ENCODE measurements at places on chromosomes 1 and 21. TPM values are rescaled to one million over a fixed set of nuclear protein-coding genes. Genes with fewer than 3 reads are reported as not detected.

TMEM125 gene
- 63.3 TPM for total RNA-seq

YRDC gene
- 15.1 TPM for total RNA-seq

SLC5A3 gene
- total RNA-seq: 14.6 TPM

UBL4B gene
- not detected for total RNA-seq

FMOD gene
- 29.6 TPM for total RNA-seq

MAB21L3 gene
- total RNA-seq: 5.7 TPM

CDK18 gene
- 32.6 TPM for total RNA-seq

LCE2B gene
- not detected for total RNA-seq

- DNase-seq: no peak
Measured at GRCh38 chr1:215731699-215732098, 164.6 kb downstream of the KCTD3 start.

DNA sequence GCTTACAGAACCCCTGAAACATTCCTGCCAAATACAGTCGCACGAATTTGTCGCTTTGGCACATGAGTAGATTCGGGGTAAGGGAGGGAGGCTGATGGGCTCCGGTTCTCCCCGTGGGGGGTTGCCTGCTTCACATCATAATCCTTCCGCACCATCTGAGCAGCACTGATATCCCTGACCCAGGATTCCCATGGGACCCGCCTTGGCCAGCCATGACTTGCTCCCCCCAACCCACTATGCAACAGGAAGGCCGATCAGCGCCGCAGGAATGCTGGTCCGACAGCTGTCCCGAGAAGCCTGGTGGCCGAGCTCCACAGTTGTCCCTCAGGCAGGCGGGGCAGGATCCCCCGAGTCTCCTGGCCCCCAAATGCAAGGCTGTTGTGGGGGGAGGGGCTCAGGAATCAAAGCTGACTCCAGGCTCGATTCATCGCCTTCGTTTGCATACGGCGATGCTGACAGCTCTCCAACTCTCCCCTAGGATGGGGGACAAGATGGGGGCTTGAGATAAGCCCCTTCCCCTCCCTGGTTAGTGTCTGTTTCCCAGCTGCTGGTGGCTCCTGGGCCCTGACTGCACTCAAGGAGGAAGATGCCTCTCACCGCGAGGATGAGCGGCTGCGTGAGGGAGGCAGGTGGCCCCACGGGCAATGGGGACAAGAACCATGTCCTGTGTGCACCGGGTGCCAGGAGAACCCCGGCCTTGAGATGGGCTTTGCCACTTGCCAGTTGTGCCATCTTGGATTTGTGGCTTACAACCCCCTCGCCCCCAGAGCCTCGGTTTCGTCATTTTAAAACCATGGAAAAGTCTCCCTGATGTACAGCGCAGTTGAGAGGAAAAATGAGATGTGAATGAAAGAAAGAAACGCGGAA lies 9.3 kb downstream of the DRAXIN start:
- DNase-seq: no peak

- no peak for DNase-seq
Measured at GRCh38 chr1:62084310-62084890, 110.2 kb upstream of the L1TD1 start.

DNA sequence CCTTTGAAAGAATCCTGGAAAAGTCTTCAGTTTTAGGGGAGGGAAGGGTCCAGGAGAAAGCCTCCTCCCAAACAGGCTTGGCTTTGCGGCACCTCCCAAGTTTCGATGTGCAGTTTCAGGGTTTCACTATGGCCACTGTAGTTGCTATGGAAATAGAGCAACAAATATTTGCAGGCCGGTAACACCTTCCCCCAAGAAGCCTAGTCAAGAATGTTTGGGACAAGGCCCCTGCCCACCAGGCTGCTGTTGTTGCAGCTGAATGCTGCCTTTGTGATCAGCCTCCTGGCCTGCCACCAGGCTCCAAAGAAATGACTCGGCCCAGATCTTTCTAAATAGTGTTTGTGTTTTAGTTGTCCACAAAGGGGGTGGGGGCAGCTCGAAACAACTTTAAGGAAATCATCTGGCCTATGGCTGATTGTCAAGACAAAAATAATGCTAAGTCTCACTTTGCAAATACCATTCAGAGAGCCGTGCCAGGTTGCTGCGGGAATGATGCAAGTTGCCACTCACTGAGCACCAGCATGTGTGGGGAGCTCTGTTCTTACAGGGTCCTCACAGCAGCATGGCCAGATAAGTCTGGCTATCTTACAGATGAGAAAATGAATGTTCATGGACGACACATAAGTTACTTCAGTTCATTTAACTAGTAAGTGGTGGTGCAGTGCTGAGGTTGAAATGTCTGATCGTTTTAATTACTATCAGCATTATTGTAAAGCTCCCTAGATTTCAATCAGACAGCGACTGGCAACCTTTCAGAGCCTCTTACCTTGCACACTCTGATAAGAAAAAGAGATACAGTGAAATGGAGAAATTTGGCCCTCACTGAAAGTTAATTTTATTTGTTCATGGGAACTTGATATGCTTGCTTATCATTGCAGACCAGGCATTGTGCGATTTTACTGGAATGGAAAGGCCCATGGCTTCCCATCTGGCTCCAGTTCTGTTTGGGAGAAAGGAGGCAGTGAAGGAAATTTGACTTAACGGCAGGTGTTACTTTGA lies 91.2 kb upstream of the JUN start:
- no peak for DNase-seq

DNA sequence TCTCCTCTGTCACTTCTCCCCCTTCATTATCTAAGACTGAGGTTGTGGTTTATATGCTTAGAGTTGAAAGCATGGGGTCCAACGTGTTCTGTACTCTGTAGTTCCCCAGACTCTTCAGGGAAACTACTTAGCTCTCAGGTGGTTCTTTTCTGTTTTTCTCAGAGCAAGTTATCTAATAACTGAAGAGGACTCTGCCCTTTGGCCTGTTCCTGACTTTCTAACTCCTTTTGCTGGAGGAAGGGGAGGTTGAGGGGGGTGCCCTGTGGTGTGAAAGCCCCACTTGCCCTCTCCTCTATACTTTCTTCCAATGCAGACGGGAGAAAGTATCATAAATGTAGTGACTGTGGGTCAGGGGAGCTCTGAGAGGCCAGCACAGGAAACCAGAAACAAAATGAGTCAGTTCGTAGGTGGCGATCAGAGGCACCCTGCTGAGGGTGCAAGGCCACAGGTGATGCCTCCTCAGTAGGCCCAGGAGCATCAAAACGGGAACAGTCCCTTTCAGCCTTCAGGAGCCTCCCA lies 5.0 kb downstream of the SLC25A44 start:
- no peak for DNase-seq

DNA sequence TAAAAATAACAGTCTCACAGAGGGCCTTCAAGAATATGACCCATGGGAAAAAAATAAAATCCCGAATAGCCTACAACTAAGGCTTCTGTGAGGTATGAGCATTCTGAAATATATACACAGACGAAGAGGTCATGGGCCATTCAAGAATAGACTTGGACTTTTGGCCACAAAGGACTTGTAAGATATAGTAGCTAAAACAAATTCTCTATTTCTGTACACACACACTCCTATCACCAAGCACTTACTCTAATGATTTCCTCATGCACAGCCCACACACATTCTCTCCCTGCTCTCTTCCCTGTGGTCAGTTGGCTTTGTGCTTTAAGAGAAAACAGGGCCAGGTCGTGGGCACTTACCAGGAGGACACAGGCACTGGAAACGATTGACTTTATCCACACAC lies 69.7 kb upstream of the ADAM30 start:
- DNase-seq: no peak

GRCh38 chr1:86718786-86719185 lies 14.4 kb downstream of the SH3GLB1 start:
- DNase-seq: no peak

DNA sequence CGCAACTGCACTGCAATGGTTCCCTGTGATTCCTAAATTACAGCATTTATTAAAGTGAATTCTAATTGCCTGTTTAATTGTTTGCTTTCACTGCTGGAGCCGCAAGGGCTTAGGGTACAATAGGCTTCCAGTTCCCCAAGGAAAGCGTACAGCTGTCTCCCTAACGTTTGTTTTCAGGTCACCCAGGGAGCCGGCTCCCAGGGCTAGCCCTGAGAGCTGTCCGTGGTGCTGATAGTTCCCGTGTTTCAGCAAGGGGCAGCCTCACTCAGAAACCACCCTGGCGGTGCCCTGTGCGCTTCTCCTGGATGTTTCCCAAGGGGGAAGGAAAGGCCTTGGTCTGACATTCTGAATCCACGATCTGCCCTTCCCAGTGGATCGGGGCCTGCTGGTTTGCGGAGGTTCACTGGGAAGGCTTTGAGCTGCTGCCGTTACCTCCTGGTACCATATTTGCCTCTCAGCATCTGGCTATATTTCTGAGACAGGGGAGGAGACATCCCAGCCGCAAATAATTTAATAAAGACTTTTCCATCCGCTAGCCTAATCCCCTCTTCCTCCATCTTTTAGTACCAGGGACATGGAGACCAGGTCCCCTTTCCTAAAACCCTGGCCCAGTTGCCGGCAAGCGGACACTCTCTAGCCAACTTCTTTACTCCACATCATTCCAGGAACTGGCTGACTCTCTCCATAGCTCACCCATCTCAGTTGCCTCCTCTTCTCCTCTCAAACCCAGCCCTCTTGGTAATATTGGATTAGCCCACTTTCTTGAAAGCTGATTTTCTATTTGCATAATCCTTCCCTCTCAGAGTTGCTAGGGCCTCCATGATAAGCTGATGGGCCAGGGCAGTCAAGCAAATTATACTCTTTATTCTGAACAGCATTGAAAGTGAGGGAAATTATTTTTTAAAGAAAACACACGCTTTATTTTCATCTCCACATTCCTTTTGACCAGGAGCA lies 149.0 kb downstream of the IGSF21 start:
- peak; percentile 28 for DNase-seq

DNA sequence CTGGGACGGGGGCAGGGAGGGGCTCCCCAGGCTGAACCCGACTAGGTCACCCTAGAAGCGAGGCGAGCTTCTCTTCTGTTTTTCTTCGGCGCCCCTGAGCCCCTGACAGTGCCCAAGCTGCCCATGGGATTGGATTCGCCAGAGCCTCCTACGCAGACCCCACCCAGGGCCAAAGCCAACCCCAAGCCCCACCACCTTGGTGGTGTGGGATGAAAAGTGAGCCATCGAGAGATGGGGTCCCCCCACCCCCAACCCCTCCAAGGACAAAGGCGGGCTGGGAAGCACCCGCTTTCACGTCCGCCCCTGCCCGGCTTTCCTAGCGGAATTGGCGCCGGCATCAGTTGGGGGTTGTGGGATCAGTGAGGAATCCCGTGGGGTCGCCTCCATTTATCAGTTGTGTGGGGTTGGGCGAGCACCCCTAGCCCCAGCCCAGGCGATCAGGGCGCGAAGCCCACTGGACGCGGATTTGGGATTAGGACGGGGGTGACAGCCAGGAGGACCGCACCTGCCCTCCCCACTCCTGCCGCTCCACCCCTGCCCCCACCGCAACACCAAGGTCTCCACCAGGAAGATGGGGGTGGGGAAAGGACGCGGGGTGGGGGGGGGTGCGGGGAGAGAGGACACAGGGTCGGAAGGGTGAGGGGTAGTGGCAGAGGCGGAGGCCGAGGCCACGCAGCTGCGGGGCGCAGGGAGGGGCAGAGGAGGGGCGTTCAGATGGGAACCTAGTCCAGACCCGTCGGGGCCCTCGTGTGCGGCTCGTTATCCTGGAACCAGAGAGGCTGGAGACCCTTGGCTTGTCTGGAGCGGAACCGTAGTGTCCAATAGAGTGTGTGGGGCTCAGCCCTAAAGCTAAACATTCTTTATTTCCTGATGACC lies 4.4 kb downstream of the TSPEAR start:
- no peak for DNase-seq

DNA sequence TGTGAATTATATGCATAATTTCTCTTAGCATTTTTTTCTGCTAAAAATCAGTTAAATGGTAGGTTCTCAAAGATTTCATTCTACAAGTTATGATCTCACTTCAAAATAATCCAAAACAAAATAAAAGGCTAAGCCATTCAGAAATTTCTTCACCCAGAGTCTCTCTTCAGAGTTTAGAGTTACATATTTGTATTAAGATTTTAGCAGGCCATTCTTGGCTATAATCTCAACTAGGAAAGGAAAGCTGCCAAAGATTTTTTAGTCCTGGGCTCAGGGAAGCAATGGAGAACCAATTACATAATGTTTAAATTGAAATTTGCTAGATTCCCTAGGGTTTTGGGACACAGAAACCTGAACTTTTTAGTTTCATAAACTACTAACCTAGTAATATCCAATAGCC lies 245.0 kb downstream of the USH2A start:
- DNase-seq: no peak
